Activated T-cell treated with anti-CD3 and anti-CD28 coated beads for 48 hours (primary cell): ENCODE measurements at places on chromosomes 4 and X.

DNA sequence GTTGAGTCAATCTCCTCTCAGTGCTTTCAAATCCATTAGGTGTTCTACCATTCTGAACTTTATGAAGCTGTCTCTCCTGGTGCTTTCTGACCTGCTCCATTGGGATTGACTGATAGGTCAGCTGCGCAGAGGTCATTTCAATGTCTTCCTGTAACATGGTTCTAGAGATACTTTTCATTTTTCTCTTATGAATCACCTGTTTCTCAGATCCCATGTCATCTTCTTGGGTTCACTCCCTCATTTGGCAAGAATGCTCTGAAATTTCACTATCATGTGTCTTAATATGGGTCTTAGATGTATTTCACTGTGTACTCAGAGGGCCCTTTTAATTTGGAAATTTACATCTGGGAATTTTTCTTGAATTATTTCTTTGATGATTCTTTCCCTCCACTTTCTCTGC is 13.8 kb upstream of the PGM2 start:
- no peak for DNase-seq

DNA sequence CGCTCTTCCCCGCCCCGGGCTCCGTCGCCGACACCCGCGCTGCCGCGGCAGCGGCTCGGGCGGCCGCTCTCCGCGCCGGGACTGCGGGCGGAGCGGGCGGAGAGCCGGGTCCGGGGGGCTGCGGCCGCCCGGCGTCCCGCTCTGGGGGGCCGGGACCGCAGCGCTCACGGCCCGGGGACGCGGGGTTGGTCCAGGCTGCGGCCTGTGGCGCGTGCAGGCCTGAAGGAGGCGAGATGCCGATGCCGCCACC is 492 bp downstream of the GALNT7 start:
- DNase-seq = no peak

DNA sequence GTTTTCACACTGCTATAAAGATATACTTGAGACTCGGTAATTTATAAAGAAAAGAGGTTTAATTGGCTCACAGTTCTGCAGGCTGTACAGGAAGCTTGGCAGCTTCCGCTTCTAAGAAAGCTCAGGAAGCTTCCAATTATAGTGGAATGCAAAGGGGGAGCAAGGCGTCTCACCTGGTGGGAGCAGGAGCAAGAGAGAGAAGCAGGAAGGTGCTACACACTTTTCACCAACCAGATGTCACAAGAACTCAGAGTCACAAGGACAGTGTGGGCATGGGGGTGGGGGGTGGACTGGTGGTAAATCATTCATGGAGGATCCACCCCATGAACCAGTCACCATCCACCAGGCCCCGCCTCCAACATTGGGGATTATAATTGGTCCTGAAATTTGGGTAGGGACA is 22.8 kb downstream of the HMGB2 start:
- no peak for DNase-seq

DNA sequence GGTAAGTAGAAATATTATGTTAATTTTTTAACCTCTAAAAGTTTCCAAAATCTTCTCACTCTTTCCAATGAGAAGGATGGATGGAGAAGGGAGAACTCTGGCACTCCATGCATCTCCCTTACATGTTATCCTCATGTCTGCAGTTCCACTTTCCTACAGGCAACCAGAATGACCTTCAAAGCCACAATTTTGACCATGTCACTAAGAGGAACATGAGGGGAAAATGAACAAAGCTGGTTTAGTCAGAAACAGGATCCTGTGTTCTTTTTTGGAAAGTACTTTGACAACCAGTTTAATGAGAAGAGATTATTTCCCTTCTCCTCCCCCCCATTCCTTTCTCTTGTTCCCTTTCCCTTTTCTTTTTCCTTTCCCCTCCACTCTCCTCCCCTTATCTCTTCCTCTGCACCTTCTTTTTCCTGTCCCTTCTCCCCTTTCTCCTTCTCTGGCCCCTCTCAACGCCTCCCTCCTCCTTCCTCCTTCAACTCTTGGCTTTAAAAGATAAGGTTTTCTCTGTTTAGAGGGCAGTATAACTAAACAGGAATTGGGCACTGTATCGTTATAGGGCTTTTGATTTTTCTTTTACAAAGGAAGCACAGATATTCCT is 42.5 kb downstream of the DTHD1 start:
- DNase-seq = no peak

DNA sequence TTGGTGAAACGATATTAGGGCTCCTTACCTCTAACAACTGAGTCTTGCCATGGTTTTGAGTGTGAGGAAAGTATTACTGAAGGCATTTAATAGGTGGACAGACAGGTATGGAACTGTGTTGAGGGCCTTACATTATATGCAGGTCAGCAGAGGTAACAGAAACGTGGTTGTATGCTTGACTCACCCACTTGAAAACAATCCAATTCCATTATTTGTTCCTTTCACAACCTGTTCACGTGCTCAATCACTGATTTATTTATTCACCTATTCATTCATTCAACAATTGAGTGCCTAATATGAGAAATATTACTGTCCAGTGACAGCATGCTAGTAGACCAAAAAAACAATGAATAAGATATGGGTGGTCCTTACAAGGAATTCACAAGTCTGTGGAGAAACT is 33.3 kb upstream of the PPARGC1A start:
- no peak for DNase-seq

DNA sequence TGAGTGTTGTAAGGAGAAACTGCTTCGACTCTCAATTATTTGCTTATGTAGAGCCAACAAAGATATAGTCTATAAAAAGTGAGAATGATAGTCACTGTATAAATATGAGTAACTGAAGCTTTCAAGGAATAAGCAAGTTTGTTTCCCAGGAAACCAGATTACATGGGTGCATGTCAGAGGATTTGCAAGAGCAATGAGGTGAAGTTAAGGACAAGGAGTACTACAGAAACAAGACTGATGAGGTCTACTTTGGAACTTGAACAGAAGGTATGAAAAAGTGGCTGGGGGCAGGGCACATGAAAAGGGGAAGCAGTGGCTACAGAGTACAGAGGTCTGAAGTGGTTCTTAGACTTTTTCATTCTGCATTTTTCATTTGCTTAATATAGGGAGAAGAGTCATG is 321.0 kb upstream of the CXXC4 start:
- no peak for DNase-seq

- no peak for DNase-seq
These were observed 12.3 kb downstream of the CLDN2 start for GRCh38 chrX:106932492-106932923.

GRCh38 chr4:88940506-88940905 is 116.5 kb downstream of the FAM13A start:
- DNase-seq = no peak

DNA sequence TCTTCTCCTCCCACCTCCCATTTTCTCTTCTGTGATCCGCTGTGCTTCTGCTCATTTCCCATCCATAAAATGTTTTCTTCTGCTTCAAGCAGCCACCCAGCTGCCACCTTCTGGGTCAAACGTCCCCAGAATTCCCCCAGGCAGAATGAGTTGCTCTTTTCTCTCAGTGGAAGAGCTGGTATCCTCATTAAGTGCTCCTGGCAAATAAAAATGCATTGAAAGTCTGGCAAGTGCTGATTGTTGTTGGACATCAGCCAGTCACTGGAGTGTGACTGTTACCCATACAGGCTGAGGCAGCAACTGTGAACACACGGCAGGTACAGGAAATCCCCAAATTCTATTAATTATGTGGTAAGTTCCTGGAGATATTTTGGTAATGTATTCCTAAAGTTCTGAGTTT is 52.6 kb downstream of the LIMCH1 start:
- no peak for DNase-seq

DNA sequence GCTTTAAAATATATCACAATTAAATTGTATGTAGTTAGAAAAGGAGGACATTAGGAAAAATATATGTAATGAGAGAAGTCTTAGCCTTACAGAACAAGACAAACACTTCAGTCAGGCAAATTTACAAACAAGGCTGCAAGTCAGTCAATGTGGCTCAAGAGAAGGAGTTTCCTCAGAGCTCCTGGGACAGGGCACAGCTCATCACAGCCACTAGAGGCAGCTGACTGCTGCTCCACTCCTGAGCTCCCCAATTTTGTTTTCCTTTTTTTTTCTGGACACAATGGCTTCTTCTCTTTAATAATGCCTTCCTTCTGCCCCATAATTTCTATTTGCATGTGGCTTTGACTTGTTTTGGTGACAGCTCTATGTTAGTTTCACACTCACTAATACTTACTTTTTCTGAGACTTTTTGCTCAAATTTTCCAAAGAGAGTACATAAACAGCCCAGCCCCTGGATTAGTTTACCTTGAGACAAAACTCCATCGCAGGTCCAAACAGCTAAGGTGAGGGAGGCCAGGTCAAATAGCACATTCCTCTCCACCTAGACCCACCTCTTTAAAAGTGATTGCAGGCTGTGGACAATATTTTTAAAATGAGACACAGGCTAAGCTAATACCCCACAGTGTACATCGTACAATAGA is 850.4 kb upstream of the FRG1 start:
- no peak for DNase-seq

GRCh38 chr4:169367826-169368225 is 97.1 kb upstream of the SH3RF1 start:
- no peak for DNase-seq

DNA sequence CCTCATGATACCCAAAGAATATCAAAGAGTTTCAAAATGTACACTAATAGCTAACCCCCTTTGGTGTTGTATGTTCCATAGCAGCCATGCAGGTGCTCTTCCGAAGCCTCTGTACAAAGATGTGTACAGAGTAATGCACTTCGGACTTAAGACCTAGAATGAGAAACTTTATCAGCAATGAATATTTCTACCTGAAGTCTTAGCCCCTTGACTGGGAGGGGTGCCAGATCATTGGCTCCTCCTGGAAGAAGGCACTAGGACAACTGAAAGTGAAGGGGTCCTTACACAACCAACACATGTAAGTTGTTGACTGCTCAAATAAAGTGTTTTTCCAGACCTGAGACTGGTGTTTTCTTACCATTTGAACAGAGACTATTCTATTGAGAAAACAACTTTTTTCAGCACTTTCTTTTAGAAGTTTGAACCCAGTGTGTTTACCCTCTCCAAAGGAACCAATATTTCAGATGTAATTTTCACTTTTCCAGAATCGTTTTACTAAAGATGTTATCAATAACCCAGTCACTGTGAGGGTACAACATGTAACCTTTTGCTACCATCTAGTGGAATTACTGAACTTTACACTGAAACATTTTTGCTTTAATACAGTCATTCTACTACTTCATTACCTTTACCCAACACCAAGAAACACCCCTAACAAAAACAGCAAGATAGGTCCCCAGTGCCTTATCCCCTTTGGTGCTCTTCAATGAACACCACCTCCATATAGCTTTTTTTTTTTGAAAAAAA is 33.3 kb upstream of the PRDX4 start:
- no peak for DNase-seq

- no peak for DNase-seq
These were observed 76.0 kb upstream of the MCF2 start for GRCh38 chrX:139783959-139784358.

DNA sequence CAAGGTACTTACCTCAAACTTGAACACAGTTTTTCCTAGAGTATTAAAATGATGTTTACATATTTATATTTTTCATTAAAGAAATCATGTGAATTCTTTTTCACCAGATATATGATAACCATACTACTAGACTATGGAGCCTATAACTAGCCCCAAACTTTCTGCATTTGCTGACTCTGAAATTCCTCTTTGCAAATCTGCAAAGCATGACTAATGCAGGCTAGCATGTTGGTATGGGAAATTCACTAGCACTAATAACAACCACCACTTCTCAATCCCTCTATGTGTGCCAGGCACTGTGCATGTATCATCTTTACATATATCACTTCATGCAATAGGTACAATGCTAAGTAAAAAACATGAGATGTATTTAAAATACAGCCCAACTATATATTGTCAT is 51.1 kb downstream of the SLC10A7 start:
- no peak for DNase-seq

DNA sequence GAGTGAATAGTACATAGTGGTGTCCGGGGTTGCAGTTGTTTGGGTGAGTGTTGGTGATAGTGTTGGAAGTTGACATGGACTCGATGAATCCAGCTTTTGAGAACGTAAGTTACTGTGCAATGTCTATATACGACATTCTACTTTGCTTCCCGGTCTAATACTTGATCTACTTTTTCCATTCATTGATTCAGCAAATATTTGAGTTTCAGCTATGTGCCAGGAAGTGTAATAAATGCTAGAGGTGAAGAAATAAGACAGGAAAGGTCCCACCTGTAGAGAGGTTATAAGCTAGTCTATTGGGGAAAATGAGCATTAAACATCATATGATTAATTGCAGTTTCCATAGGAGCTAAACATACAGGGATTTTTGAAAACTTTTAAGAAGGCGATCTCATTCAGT is 22.2 kb upstream of the MAGEC3 start:
- no peak for DNase-seq

DNA sequence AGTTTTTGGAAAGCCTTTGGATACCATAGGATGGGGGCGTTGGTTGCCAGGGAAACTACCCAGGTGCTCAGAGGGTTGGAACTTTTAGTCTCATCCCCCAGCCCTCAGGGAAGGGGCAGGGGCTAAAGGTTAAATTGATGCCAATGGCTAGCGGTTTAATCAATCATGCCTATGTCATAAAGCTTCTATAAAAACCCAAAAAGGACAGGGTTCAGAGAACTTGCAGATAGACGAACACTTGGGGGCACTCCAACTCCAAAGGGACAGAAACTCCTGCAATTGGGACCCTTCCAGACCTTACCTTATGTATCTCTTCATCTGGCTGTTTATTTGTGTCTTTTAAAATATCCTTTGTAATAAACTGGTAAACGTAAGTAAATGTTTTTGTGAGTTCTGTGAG is 30.0 kb upstream of the GPR173 start:
- DNase-seq = no peak

- DNase-seq = no peak
These were observed 29.6 kb downstream of the TRIM2 start for GRCh38 chr4:153233761-153234371.

GRCh38 chr4:81905971-81906370 is 434.3 kb upstream of the RASGEF1B start:
- no peak for DNase-seq

DNA sequence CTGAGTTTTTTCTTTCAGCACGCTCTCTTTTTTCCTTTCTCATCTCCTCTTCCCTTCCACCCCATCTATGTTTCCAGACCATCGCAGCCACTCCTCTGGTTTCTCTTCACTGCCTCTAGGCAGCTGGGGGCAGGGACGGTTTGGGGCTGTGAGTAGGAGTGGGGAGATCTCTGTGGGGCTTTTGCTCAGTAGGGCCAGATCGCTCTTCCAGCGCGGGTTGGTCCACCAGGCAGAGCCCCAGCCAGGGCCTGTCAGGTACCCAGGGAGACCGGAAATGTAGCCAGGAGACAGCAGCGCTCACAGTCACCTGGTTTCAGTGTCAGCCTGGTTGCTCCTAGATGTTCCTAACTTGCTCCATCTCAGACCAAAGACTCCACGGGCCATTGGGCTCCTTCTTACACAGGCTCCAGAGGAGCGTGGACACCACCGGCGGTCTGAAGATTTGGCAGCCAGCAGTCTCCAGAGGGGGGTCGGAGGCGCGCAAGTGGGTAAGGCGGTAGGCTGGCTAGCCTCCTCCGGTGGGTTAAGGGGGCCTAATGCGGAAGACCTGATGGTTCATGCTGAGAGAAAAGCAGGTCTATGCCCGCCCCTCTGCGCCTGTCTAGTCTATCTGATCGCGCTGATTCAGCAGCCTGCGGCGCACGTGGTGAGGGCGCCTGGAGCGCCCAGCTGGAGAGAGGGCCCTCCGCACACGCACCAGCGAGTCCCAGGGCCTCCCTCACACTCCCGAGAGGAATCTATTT is 1.8 kb downstream of the FGF5 start:
- DNase-seq = no peak
